ENCODE measurements at places on chromosomes 5 and 9. TPM values are rescaled to one million over a fixed set of nuclear protein-coding genes. Genes with fewer than 3 reads are reported as not detected.

DNA sequence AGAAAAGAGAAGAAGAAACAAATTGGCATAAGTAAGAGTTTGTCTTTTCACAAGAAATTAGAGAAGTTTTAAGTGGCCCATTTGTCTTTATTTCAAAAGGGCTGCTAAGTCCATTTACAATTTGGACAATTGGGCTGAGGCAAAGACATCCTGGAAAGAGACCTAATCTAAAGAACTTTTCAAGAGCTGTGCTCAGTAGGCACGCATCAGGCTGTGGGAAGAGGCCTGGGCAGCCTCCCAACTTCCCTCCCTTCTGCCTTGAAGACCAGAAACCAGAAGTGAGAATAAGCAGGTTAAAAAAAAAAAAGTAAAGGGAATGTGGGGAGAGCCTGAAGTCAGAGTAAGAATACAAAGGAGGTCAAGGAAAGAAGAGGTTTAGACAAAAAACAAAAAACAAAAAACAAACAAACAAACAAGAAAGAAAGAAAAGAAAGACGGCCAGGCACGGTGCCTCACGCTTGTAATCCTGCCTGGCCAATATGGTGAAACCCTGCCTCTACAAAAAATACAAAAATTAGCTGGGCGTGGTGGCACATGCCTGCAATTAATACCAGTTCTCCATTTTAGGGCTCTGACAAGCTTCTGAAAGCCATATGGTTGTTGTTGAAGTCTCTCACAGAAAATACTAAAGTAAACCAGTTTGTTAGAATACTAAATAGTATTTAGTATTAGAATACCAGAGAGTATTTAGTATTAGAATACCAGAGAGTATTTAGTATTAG lies 48.0 kb upstream of the CEP78 start:
- no peak for DNase-seq
- H3K36me3 ChIP-seq: no peaks in the 10 kb centered on the region
- no peak overlapping the region for H3K27ac ChIP-seq
- peaks cover 16% of the 10 kb centered on the region for H3K27me3 ChIP-seq
- no peaks in the 10 kb centered on the region for H3K4me1 ChIP-seq
- H3K4me3 ChIP-seq: no peak overlapping the region

GRCh38 chr5:124128867-124129266 lies 616.9 kb downstream of the CSNK1G3 start:
- H3K27me3 ChIP-seq: no peaks in the 10 kb centered on the region
- no peak overlapping the region for H3K27ac ChIP-seq
- no peaks in the 10 kb centered on the region for H3K36me3 ChIP-seq

- no peak overlapping the region for H3K27ac ChIP-seq
- no peak for DNase-seq
- no peaks in the 10 kb centered on the region for H3K4me1 ChIP-seq
- H3K36me3 ChIP-seq: no peaks in the 10 kb centered on the region
These were observed 340.8 kb downstream of the FGF10 start for GRCh38 chr5:44048276-44048984.

DNA sequence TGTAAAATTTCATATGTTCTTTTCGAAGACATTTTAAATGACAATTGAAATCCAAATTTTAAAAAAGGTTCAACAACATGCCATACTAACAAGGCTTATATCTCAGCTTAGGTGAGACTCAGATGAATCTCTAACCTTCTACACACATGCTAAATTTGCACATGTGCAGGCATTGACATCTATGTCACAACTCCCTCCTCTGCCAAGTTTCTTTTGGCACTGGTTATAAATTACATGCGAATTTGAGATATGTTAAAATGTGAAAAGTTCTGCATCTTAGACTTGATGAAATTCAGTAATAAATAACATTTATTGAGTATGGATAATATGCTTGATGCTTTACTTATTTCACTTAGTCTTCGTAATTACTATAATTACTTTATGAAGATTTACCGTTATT lies 234.3 kb downstream of the TLE4 start:
- no peak overlapping the region for H3K4me3 ChIP-seq
- DNase-seq: no peak
- H3K4me1 ChIP-seq: peaks cover 21% of the 10 kb centered on the region

DNA sequence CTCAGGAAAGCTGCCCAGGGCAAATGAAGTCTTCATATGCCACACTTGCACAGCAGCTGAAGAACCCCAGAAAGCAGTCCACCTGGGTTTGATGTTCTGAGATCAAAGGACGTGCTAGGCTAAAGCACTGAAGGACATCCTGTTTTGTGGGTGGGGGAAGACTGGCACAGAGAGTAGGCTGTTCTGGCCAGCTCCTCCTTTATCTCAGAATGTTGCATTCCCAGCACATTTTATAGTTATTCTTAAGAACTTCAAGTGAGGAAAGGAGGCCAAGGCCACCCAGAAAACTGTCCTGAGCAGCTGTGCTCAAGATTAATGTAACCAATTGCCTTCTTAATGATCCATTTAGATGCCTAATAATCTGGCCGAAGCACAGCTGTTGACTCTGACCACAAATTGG lies 10.9 kb downstream of the SHOC1 start:
- H3K4me1 ChIP-seq: peaks cover 5% of the 10 kb centered on the region
- H3K36me3 ChIP-seq: peaks cover 14% of the 10 kb centered on the region

DNA sequence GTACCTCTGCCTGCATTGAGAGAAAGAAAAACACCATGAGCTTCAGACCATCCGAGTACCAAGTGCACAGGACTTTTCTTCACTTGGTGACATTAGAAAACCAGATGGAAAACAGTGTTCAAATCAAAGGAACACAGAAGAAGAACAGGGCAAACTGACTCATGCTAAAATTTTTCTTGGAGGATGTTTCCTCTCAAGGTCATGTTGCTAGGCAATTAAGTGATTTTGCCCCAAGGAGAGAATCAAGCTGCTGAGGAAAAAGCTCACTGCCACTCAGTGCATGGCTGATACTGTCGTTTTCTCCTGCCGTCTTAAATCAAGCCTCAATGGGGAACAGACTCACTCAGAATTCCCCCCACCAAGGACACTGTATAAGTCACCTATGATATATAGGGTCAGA lies 57.9 kb upstream of the SIMC1 start:
- no peaks in the 10 kb centered on the region for H3K36me3 ChIP-seq
- no peak overlapping the region for H3K4me3 ChIP-seq
- peak; percentile 33 for DNase-seq
- peaks cover 40% of the 10 kb centered on the region for H3K27me3 ChIP-seq
- peaks cover 17% of the 10 kb centered on the region for H3K4me1 ChIP-seq

DNA sequence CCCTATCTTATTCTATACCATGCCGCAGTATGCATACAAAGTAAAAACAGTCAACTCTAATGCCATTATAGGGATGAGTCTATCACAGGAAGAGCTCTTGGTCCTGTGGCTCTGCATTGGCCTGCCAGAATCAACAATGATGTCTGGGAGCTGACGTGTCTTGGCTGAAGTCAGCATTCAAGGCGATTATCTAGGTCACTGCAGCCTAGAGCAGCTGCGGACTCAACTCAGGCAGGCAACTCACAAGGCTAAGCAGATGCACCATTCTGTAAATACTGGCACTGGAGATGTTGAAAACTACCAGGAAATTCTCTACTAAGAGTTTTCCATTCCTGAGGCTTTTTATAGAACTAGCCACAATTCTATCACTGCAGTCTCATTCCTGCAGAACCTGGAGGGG lies 13.3 kb downstream of the SPATA9 start:
- peak; percentile 95 for DNase-seq
- H3K4me1 ChIP-seq: peaks cover 50% of the 10 kb centered on the region
- no peaks in the 10 kb centered on the region for H3K27me3 ChIP-seq
- peak overlapping the region; percentile 51 for H3K27ac ChIP-seq
- H3K36me3 ChIP-seq: no peaks in the 10 kb centered on the region

- peaks cover 29% of the 10 kb centered on the region for H3K27me3 ChIP-seq
- peak overlapping the region; percentile 85 for H3K4me3 ChIP-seq
- H3K36me3 ChIP-seq: no peaks in the 10 kb centered on the region
- peak overlapping the region; percentile 25 for H3K27ac ChIP-seq
These were observed 482 bp downstream of the NFIB start for GRCh38 chr9:14313378-14313940.

DNA sequence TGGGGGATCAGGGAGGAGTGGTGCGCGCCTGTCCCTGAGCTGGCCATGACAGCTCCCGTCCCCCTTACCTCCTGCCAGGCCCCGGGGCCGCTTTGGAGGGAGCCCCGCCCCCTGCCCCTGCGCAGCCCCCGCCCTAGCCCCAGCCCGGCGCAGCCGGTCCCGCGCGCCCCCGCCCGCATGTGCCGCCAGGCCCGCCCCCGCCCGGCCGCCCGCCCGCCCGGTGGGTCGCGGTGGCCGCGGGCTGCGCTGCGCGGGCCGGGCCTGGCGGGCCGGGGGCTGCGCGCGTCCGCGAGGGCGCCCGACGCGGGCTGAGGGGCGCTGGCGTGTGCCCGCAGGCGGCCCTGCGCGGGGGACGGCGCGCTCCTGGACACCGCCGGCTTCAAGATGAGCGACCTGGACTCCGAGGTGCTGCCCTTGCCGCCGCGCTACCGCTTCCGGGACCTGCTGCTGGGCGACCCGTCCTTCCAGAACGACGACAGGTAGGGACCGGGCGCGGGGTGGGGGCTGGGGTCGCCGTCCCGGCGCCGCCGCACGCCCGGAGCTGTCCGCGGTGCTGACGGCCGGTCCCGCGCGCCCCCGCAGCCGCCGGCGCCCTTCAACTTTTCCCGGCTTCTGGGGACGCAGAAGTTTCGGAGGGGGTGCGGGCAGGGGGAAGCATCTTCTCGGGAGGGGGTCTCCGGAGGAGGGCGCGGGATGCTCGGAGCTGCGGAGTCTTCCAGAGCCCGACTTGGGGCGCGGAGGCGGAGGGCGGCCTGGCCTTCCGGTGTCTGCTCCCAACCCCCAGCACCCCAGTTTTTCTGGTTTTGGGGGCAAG lies 12.5 kb downstream of the KCNT1 start:
- no peak overlapping the region for H3K27ac ChIP-seq
- H3K36me3 ChIP-seq: no peaks in the 10 kb centered on the region
- H3K27me3 ChIP-seq: peaks cover 21% of the 10 kb centered on the region
- no peaks in the 10 kb centered on the region for H3K4me1 ChIP-seq
- H3K4me3 ChIP-seq: no peak overlapping the region

GRCh38 chr5:176837707-176838115 lies 27.4 kb downstream of the UNC5A start:
- H3K27me3 ChIP-seq: peaks cover 56% of the 10 kb centered on the region

DNA sequence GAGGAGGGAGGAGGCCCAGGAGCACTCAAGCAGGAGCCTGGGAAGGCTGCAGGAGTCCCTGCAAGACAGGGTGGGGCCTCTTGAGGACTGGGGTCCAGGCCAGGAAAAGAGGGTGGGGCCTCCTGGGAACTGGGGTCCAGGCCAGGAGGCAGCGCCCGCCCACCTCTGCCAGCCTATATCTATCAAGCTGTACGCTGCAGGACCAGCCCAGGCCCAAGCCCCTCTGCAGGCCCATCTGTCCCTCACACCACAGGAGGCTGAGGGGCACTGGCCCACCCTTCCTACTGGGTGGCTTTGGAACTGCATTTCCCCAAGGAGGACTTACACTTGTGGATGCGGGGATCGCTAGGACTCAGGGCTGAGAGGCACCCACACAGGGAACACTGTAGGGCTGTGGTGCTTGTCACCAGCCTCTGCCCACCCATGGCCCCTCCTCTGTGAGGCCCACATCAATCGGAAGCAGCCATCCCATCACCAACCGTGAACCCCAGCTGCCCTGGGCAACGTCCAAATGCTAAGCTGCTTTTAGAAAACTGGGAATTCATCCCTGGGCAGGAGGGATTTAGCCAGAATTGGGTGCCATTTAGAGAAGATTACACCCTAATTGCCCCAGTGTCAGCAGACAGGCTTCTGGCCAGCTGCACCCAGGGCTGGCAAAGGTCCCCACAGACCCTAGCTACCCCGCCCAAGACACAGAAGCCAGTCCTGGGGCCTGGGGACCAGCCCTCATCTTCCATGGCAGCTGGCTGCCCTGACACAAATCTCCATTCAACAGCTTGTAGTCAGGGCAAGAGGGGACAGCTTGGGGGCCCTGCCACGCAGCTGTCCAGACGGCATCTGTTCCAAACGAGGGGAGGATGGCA lies 15.3 kb downstream of the BICD2 start:
- peaks cover 33% of the 10 kb centered on the region for H3K4me1 ChIP-seq
- H3K36me3 ChIP-seq: no peaks in the 10 kb centered on the region
- peaks cover 1% of the 10 kb centered on the region for H3K27me3 ChIP-seq
- no peak for DNase-seq
- H3K27ac ChIP-seq: peak overlapping the region; percentile 77

DNA sequence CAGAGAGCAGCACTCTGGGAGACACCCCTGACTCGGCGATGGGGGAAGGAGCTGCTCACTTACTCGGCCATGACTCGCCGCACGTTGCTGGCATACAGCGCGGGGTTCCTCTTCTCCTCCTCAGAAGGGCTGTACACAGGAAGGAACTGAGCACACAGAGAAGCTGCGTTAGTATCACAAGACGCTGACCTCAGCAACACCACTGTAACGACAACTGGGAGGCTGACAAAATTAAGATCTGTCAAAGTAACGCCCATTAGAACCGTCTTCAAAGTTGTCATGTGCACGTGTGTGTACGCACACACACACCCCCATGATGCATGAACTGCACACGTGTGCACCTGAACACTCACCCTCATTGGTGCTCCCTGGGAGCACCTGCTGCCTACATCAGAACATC lies 32.1 kb upstream of the SLC6A3 start:
- peaks cover 5% of the 10 kb centered on the region for H3K27me3 ChIP-seq
- H3K27ac ChIP-seq: no peak overlapping the region
- no peak overlapping the region for H3K4me3 ChIP-seq
- peaks cover 21% of the 10 kb centered on the region for H3K36me3 ChIP-seq

GRCh38 chr9:84136119-84136868 lies 155.7 kb downstream of the RMI1 start:
- H3K27me3 ChIP-seq: peaks cover 12% of the 10 kb centered on the region
- peak overlapping the region; percentile 68 for H3K27ac ChIP-seq
- H3K4me3 ChIP-seq: no peak overlapping the region
- peaks cover 27% of the 10 kb centered on the region for H3K4me1 ChIP-seq
- DNase-seq: peak; percentile 85
- H3K36me3 ChIP-seq: no peaks in the 10 kb centered on the region

DNA sequence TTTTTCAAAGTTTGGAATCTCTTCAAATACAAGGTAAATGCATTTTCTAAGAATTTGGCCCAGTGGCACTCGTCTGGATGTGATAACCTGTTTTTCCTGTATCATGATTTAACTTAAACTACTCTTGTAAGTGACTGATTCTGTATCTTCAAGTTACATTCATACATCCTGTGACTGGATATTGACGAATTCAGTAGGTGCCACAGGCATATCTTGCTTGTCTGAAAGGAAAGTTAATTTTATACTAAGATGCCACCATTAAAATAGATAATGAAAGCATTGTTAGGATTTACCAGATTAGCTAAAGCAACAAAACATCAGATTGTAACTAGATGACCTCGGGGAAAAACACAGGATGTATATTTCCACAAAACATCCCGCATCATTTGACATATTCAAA lies 175.3 kb upstream of the ZNF608 start:
- no peak for DNase-seq
- H3K36me3 ChIP-seq: no peaks in the 10 kb centered on the region
- no peaks in the 10 kb centered on the region for H3K27me3 ChIP-seq

Gene CATSPER3
- not detected for total RNA-seq

Gene SLC6A3
- total RNA-seq: not detected

Gene C7
- total RNA-seq: not detected

Gene STXBP1
- 73.1 TPM for total RNA-seq

Gene IFNB1
- not detected for total RNA-seq

Data from HFFc6 (cell line).